ENCODE measurements at places on chromosomes 2 and 18.

DNA sequence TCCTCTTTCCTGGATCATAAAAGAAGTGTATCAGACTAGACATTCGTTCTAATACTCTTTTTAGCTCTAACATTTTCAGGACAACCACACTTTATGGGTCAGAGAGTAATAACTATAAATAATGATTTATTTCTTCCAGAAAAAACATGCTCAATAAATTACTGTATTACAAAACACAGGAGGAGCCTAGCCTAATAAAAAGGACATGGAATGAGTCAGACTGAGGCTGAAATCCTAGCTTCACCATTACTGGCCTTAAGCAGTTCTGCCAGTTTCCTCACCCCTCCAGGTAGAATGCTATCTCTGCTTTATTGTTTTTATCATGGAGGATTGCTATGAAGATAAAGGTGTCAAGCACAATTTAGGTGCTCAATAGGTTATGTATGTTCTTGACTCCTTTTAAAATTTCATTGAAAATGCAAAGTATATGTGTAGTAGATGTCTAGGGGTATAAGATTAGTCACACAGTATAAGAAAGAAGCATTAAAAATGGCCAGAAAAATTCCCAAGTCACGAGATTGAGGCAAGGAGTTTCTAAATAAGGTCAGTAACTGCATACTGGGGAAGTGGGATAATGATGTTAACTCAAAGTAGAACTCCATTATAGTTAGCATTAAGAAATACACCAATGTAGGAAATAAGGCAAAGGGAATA, 105.5 kb upstream of the NEUROD1 start:
- DNase-seq, result no peak

DNA sequence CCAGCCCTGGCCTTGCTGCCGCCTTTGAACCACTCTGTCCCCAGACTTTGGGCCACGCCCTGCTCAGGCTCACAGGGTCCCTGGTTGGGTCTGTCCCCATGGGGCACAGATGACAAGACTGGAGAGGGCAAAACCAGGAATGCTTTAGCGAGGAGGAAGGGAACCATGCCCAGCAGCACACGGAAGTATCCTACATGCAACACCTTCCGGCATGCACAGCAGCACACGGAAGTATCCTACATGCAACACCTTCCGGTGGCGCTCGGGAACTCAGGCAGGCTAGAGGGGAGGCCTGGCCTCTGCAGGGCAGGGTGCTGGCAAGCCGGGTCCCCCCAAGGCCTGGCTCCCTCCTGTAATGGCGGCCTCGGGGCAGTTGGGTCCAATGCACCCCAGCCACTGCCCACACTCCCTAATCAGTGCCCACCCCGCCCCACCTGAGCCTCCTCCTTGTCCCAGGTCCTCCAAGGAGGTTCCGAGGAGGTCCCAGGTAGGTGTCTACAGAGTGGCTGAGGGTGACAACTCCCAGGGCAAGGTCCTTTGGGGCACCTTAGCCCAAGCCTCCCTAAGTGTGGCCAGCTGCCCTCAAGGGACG, 33.6 kb upstream of the SNED1 start:
- DNase-seq, result no peak

DNA sequence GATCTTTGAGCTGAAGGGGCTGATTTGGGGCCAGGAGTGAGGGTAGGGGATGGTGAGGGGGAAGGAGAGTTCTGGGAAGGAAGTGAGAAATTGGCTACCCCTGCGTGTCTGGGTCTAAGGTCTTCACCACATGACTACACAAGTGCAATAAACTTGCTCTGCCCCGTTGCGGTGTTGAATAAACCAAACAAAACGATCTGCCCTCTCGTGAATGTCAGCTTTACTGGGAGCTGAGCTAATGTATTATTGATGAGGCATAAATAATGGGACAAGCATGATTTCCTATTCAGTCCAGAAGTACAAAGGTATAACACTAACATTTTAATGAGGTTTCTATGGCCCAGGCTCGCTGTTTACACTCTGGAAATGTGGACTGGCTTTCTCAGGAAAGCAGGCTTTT, 8.0 kb upstream of the CFAP221 start:
- DNase-seq, result no peak

- no peak for DNase-seq
Measured at GRCh38 chr2:18988631-18989232, 369.7 kb downstream of the OSR1 start.

GRCh38 chr18:75249672-75250470, 39.3 kb downstream of the TSHZ1 start:
- DNase-seq, result no peak

GRCh38 chr2:136049011-136049742, 63.8 kb upstream of the DARS1 start:
- no peak for DNase-seq
